ENCODE measurements at places on chromosomes 1 and 21. TPM values are rescaled to one million over a fixed set of nuclear protein-coding genes. Genes with fewer than 3 reads are reported as not detected.

IVL gene
- total RNA-seq: not detected

AKR7A3 gene
- 0.20 TPM for total RNA-seq

AGTRAP gene
- 47.2 TPM for total RNA-seq

PLA2G2F gene
- total RNA-seq: not detected

DNA sequence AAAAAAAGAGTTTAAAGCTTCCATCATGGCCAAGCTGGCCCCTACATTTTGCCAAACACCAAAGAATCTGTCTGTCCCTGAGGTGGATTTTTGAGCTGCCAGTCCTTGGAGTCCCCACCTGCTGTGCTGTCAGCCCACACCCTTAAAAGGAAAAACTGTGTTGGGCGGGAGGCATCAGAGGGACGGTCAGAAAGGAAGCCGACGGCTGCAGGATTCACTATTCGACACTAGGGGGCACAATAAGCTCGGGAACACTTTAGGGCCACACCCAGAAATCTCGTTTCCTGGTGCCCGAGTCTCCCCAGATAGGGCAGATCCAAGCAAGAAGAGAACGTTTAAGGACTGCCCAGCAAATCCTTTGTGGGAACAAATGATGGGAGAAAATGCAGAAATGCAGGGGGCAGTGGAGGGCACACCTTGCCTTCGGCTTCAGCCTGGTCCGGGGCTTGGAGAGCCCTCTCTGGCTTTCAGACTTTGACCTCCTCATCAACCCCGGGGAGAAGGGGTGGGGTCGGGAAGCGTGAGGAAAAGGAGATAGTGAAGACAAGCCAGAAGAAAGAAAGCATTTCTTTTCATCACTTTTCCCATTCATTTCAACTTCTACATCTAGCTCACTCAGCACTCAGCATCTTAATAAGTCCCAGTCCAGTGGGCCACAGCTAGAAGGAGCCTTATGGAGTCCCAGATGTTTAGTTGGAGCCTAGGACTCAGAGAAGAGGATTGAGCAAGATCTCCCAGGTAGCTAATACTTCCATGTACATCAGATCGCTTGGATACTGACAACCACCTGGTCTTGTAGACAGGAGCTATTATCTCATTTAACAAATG lies 5.0 kb upstream of the CTTNBP2NL start:
- no peaks in the 10 kb centered on the region for H3K27me3 ChIP-seq
- DNase-seq: peak; percentile 96
- H3K4me3 ChIP-seq: peak overlapping the region; percentile 46
- H3K4me1 ChIP-seq: no peaks in the 10 kb centered on the region

GRCh38 chr1:185880779-185881333 lies 146.7 kb downstream of the HMCN1 start:
- no peak for DNase-seq
- H3K36me3 ChIP-seq: no peaks in the 10 kb centered on the region
- no peaks in the 10 kb centered on the region for H3K4me1 ChIP-seq
- peak overlapping the region; percentile 33 for H3K27ac ChIP-seq

DNA sequence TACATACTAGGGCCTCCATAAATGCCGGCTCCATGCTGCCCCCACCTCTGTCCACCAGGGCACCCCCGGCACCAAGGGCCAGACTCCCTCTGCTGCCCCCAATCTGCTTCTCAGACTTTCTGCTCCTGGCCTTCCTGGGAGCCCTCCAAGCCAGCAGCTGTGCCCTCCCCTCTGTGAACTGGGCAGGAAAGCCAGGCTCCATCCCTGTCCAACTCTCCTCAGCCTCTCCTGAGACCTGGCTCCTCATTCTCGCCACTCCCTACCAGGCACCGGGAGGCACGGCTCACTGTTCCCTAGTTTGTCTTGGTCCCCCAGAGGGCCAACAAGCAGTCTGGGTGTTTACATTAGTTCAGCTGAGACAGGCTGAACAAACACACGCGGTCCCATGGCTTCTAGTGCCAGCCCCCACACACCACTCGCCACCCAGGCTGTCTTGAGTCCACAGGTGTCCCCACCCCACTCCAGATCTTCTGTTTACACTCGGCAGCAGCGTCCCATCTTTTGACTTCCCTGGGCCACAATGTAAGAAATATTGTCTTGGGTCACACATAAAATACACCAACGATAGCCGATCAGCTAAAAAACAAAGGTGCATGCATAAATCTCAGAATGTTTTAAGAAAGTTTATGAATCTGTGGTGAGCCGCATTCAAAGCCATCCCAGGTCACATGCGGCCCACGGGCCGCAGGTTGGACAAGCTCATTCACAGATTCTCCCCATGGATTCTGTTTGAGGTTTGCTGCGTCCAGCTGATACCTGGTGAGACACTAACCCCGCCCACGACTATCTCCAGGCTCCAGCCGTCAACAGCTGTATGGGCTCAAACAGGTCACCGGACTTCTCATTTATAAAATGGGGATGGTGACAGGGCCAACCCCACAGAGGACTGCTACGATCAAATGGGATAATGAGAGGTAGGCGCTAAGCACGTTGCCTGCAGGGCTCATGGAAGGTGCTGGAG lies 29.5 kb upstream of the ECE1 start:
- no peaks in the 10 kb centered on the region for H3K27me3 ChIP-seq
- DNase-seq: no peak
- no peak overlapping the region for H3K4me3 ChIP-seq

GRCh38 chr1:17922833-17923232 lies 167.7 kb downstream of the ACTL8 start:
- H3K4me3 ChIP-seq: no peak overlapping the region
- no peaks in the 10 kb centered on the region for H3K27me3 ChIP-seq
- H3K4me1 ChIP-seq: no peaks in the 10 kb centered on the region

DNA sequence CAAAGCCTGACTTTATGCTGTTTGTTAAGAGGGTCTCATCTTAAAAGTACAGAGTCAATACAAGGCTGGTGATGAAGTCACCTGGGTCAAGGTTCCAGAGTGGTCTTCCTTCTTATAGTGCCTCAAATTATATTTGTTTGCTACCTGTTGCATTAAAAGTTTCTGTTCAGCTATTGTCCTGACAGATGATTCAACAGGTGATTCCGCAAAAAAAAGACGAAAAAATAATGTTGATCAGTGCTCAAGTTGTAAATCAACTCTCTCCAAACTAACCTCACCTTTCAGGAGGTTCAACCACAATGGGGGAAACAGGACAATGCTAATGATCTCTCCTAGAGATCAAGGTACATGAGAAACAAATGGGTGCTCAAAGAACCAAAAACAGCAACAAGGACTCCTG lies 35.7 kb downstream of the HSF2BP start:
- no peaks in the 10 kb centered on the region for H3K4me1 ChIP-seq
- no peak overlapping the region for H3K4me3 ChIP-seq
- DNase-seq: no peak

DNA sequence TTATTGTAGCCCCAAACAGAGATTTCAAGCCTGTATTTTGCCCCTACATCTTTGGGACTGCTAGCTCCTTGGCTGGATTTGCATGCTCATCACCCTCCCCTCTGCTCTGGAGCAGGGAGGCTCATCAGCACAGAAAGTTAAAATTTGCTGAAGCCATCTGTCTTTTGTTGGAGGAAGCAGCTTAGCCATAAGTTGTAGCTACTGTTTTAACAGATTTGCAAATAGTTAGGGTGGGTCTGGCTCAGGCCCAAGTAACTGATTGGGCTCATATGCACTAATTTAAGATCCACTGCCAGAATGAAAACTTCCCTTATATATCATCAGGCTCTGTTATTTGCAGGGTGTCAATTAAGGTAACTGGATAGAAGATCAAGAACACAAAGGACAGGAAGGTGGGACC lies 307.0 kb downstream of the ZP4 start:
- peaks cover 14% of the 10 kb centered on the region for H3K36me3 ChIP-seq
- no peaks in the 10 kb centered on the region for H3K4me1 ChIP-seq
- H3K4me3 ChIP-seq: no peak overlapping the region
- DNase-seq: no peak
- H3K27ac ChIP-seq: no peak overlapping the region
- H3K27me3 ChIP-seq: no peaks in the 10 kb centered on the region

DNA sequence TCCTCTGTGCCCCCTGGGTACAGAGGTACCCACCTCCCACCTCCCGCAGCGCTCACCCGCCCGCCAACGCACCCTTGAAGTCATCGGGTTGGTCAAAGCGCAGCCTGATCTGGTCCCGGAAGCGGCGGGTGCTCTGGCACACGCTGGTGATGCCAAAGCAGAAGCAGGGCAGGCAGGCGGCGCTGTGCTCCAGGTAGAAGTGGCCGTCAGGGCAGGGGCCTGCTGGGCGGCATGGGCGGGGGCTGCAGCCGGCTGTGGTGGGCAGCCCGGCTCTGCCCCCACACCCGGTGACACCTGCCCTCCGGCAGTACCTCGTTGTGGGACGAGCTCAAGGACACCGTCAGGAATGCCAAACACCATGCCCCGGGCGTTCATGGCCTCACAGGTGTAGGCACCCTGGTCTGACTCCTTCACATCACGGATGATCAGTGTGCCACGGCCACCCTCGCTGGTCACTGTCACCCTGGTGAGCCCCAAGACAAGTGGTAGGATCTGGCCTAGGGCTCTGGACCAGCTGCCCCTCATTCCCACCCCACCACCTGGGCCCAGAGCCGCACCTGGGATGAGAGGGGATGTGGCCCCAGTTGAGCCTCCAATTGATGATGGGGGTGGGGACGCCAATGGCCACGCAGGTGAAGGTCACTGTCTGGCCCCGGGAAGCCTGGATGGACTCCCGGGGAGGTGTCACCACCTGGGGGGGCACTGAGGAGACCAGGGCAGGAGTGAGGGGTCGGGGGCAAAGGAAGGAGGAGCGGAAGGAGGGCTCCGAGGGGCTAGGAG lies 52.5 kb downstream of the HSPG2 start:
- no peak overlapping the region for H3K27ac ChIP-seq
- peaks cover 84% of the 10 kb centered on the region for H3K36me3 ChIP-seq
- no peaks in the 10 kb centered on the region for H3K27me3 ChIP-seq
- H3K4me3 ChIP-seq: no peak overlapping the region

DNA sequence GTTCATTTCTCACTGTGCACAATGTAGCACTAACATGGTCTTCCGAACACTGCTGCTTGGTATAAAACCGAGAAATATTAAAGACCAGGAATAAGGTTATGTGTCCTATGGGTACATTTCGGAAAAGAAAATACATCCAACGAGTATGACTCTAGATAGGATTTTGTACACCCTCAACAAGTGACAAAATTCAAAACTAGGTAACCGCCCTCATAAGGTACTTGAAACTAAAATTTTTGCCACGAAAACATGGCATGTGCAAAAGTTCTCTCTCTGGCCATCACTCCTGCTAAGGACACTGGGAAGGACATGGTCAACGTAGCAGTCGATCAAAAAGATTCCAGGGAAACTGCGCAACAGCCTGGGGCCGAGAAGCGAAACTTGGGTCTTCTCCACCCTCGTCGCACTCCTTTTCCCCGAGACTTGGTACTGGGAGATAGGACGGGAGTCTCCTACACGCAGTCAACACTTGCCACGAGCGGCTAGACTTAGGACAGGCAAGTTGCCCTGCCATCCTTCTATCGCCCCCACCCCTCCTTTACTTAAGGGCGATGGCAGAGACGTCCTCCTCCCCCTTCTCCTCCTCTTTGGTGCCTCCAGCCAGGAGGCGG lies 338 bp upstream of the TOR1AIP1 start:
- DNase-seq: peak; percentile 94
- no peaks in the 10 kb centered on the region for H3K27me3 ChIP-seq
- H3K36me3 ChIP-seq: no peaks in the 10 kb centered on the region
- peak overlapping the region; percentile 98 for H3K27ac ChIP-seq
- H3K4me1 ChIP-seq: no peaks in the 10 kb centered on the region
- H3K4me3 ChIP-seq: peak overlapping the region; percentile 87

DNA sequence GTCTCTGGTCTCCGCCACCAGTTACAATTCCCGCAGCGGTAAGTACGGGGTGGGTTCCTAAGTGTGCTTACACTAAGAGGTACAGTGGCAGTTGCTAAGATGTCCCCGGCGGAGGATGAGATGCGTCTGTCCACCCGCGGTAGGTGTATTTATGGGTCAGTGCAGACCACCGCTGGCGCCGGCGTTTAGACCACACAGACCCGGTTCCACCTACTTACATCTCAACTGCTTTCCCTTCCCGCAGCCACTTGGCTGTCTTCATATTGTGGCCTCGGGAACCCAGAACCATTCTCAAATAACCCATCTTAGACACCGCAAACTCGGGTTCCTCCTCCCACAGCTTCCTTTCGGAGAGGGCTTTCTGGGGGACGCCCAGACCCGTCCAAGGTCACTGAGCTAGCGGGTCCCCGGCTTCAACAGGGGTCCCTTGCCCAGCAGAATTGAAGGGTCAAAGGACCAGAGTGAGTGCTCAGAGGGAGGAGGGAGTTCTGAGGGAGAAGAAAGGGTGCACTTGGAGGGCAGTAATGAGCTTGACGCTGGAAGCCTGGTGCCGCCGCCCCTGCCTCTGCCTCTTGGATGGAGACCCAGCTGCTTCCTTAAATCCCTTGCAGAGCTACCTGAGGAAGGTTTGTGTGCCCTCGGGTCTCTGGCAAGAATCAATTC lies 8.6 kb downstream of the NR5A2 start:
- H3K36me3 ChIP-seq: no peaks in the 10 kb centered on the region
- no peak overlapping the region for H3K4me3 ChIP-seq
- H3K27me3 ChIP-seq: peaks cover 49% of the 10 kb centered on the region
- no peak overlapping the region for H3K27ac ChIP-seq
- peaks cover 44% of the 10 kb centered on the region for H3K4me1 ChIP-seq

- no peaks in the 10 kb centered on the region for H3K36me3 ChIP-seq
- H3K4me3 ChIP-seq: peak overlapping the region; percentile 88
- H3K4me1 ChIP-seq: peaks cover 10% of the 10 kb centered on the region
- peak overlapping the region; percentile 97 for H3K27ac ChIP-seq
- DNase-seq: no peak
- H3K27me3 ChIP-seq: no peaks in the 10 kb centered on the region
Measured at GRCh38 chr21:42010507-42011495, 641 bp upstream of the ZBTB21 start.
